NCI-H1694 treated with DMSO at 0.1 percent for 48 hours (cell line): ENCODE measurements at places on chromosomes 16 and 17.

GRCh38 chr17:77462090-77462489, 321.3 kb downstream of the SEC14L1 start:
- DNase-seq, result no peak

GRCh38 chr17:1007310-1008007, 10.5 kb downstream of the TIMM22 start:
- peak; percentile 9 for DNase-seq

DNA sequence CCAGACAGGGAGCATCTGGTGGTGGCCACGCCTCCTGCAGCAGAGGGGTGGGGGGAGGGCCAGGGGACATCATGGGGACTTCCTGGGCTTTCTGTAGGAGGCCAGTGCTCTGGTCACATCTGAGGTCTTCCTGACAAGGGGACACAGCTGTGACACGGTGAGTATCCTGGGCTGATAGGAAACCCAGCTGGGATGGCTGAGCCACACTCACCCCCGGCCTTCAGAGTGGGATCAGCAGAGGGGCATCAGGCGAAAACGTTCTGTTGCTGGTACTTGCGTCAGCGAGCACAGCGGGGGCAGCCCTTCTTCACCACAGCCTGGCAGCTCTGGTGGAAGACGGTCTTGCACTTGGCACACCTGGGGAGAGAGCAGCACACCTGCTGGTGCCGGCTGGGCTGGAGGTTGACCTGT, 122.9 kb upstream of the SMURF2 start:
- DNase-seq, result no peak

DNA sequence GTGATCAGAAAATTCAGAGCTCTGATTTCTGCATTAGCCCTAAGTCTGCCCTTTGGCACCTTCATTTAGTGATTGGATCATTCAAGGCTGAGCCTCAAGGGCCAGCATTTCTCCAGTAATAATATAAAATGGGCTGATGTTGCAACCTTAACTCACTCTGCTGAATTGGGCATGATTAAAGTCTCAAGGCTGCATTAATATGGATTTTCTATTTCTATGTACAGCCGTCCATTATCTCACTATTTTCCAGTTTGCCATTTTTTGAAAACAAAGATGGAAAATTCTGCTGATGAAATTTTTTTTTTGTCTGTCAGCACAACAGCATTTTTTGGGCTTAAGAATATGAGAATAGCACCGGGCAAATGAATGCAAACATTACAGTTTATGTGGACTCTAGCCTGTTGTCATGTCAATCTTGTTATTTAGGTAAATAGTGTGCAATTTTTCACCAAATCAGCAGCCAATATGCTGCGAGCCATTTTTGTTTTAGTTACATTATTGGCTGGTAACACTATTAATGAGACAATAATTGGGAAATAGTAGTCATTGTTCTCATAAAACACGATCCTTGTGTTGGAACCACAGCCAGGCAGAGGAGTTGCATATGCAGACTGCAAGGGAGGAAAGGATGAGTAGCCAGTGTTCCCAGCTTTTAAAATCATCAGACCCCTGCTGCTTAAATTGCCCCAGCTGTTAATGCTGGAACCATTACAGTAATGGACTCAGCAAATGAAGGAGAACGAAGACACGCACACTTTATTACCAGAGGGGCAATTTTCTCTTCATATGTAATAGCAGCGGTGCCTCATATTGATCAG, 10.5 kb downstream of the FTO start:
- DNase-seq, result peak; percentile 1

- DNase-seq, result peak; percentile 11
Observed at GRCh38 chr16:1812732-1813163, 13.9 kb downstream of the HAGH start.

GRCh38 chr16:78957317-78958100, 643.0 kb downstream of the MAF start:
- DNase-seq, result no peak
